ENCODE measurements at places on chromosomes 6 and 20. TPM values are rescaled to one million over a fixed set of nuclear protein-coding genes. Genes with fewer than 3 reads are reported as not detected.

The PAK5 gene
- total RNA-seq: 1.6 TPM

The HECA gene
- total RNA-seq: 12.7 TPM

The PACSIN1 gene
- 0.41 TPM for total RNA-seq

DNA sequence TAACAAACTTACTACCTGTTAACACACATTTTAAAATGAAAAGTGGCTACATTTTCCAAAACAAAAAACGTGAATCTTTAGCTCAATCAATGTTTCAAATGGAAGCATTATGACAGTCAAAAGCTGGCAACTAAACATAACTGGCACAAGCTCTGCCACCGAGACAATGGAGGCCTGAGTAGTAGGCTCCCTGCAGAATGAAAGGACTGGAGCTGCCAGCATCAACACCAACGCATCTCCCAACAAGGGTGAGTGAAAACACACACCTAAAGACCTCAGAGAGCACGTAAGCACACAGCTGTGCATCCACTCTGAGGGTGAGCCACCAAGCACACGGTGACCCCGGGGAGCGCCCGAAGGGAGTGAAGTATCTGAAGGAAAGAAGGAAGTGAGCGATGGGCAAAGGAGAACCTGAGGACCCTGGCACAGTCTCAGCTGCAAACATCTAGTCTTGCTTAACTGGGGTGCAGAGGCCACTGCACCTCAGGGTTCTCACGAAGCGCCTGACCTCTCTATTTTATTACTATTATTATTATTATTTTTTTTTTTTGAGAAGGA, 1.6 kb upstream of the ADRM1 start:
- H3K4me3 ChIP-seq: no peak overlapping the region
- no peaks in the 10 kb centered on the region for H3K27me3 ChIP-seq
- no peak overlapping the region for H3K27ac ChIP-seq
- no peaks in the 10 kb centered on the region for H3K36me3 ChIP-seq
- peaks cover 7% of the 10 kb centered on the region for H3K4me1 ChIP-seq
- no peak for DNase-seq

DNA sequence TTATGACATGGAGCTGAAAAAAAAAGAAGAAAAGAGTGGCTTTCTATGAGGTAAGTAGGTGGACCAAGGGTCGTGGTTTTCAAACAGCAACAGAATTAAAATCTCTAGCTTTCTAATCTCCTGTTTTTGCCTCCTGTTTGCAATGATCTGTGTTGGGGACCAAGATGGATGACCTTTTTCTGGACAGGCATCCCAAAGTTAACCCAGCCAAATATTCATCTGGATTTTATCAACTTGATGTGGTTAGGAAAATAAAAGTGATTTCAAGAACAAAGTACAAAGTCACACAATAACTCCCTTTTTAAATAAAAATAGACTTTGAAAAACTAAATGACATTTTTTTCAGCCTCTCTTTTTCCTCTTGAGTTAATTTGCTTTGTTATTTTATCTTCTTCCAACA, 282.1 kb upstream of the PRDM1 start:
- no peak overlapping the region for H3K4me3 ChIP-seq
- no peaks in the 10 kb centered on the region for H3K4me1 ChIP-seq

GRCh38 chr6:94278146-94278545, 858.8 kb upstream of the EPHA7 start:
- H3K36me3 ChIP-seq: peaks cover 3% of the 10 kb centered on the region
- DNase-seq: peak; percentile 55
- peaks cover 56% of the 10 kb centered on the region for H3K4me1 ChIP-seq
- no peak overlapping the region for H3K4me3 ChIP-seq
- H3K27ac ChIP-seq: peak overlapping the region; percentile 18

DNA sequence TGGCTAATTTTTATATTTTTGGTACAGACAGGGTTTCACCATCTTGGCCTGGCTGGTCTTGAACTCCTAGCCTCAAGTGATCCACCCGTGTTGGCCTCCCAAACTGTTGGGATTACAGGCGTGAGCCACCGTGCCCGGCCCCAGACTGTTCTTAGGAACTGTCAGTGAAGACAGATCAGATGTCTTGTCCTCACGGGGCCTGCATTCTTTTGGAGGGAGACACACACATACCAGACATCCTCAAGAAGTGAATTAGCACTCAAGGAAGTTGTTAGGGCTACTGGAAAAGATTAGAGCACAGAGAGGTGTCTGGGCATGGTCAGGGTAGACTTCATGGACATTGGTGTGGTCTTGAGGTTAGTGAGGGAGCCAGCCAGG, 10.3 kb upstream of the LPIN3 start:
- no peak overlapping the region for H3K4me3 ChIP-seq
- no peaks in the 10 kb centered on the region for H3K36me3 ChIP-seq
- DNase-seq: no peak
- H3K4me1 ChIP-seq: no peaks in the 10 kb centered on the region
- no peak overlapping the region for H3K27ac ChIP-seq
- H3K27me3 ChIP-seq: no peaks in the 10 kb centered on the region

DNA sequence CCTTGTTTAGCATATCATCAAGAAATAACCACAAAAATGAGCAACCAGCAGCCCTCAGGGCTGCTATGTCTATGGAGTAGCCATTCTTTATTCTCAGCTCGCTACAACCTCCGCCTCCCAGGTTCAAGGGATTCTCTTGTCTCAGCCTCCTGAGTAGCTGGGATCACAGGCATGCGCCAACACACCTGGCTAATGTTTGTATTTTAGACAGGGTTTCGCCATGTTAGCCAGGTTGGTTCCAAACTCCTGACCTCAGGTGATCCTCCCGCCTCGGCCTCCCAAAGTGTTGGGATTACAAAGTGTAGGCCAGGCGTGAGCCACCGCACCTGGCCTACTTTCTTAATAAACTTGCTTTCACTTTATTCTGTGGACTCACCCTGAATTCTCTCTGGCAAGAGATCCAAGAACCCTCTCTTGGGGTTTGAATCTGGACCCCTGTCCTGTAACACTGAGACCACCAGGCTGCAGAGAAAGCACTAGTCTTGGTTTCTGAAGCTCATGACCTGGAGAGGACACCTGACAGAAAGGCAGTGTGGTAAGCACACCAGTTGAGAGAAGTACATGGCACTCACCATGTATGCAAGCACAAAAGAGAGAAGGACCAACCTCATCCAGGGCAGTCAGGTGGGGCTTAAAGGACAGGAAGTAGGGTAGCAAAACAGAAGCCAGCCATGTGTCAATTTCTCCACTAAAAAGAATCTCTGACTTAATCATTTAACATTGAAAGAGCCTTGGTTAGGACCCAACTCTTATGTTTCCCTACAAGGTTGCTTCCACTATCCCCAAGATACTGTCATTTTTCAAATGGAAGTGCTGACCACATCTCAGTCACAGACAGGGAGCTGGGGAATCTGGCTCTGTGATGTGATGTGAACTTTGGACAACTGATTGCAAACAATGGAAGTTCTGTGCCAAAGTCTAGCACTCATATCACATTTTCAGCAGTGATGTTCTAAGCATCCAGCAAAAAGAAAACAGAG, 97.4 kb upstream of the DST start:
- no peaks in the 10 kb centered on the region for H3K36me3 ChIP-seq
- H3K4me3 ChIP-seq: no peak overlapping the region
- peaks cover 43% of the 10 kb centered on the region for H3K4me1 ChIP-seq

- H3K4me1 ChIP-seq: no peaks in the 10 kb centered on the region
- H3K27me3 ChIP-seq: no peaks in the 10 kb centered on the region
- no peak overlapping the region for H3K27ac ChIP-seq
Measured at GRCh38 chr20:20568604-20569205, 143.7 kb downstream of the RALGAPA2 start.

DNA sequence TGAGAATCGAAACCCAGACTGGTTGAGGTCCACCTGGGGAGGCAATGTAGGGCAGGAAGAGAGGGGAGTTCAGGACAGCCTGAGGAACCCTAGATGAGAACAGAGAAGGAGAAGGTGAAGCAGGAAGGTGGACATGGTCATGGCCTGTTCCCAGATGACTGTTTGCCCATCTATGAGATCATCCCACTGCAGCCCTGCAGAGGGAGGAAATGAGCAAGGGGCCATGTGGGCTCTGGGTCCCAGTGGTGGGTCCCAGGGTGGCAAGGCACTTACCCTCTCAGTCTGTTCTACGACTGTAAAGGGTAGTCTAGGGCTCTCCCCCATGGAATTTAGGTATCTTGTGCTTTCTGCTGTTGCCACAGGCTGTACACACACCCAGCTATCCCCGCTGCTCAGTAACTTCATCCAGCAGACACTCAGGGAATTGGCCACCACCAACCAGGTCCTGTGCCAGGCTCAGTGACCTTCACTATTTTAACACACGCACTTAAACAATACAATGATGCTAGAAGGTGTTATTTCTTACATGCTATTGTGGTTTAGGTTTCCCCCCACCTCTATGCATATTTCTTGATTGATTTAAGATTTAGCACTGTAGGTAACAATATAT, 89.8 kb downstream of the TOX2 start:
- H3K4me1 ChIP-seq: no peaks in the 10 kb centered on the region
- no peak overlapping the region for H3K4me3 ChIP-seq
- no peak for DNase-seq
- H3K27me3 ChIP-seq: no peaks in the 10 kb centered on the region

DNA sequence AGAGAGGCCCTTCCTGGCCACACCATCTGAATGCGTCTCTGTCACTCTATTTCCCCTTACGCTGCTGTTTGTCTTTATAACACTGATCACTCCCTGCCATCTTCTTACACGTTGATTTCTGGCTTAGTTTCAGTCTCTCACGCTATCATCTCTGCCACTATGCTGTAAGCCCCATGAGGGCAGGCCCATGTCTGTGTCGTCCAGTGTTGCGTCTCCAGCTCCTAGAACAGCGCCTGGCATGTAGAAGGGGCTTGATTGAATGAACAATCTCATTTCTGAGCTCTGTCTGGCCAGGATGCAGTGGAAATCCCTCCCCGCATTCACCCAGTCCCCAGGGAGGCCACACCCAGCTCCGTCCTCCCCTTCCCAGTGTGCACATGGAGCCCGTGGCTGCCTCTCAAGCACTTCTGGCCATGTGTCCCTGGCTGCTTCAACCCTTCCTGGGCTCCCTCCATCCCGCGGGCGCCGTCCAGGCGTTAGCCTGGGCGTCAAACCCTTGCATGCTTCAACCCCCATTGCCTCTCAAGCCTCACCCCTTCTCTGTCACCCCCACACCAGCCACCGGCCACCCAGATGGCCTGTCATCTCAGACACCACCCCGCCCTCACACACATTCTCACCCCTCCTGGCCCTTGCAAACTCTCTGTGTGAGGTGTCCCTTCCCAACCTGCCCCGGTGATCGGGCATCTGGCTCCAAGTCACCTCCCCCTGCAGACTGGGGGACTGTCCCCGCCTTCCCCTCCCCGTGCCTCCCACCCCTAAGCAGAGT, 71.1 kb downstream of the SRC start:
- no peak for DNase-seq
- H3K27me3 ChIP-seq: peaks cover 14% of the 10 kb centered on the region
- peaks cover 67% of the 10 kb centered on the region for H3K4me1 ChIP-seq
- no peaks in the 10 kb centered on the region for H3K36me3 ChIP-seq

DNA sequence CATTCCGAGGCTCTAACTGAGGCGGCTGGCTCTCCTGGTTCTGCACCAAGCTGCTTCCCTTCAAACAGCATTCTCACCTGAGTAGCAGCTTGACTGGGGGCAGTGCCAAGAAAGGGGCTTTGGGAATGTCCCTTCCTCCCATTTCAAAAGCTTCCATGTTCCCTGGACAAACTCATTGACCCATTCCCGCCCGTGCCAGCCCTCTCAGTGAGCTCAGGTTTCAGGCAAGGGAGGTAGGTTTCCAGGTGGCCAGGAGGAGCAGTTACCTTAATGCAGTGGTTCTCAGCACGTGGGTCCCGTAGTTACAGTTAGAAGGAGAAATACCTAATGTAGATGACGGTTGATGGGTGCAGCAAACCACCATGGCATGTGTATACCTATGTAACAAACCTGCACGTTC, 135.2 kb downstream of the ELOVL4 start:
- no peaks in the 10 kb centered on the region for H3K36me3 ChIP-seq
- DNase-seq: no peak
- no peak overlapping the region for H3K4me3 ChIP-seq
- no peak overlapping the region for H3K27ac ChIP-seq
- peaks cover 59% of the 10 kb centered on the region for H3K4me1 ChIP-seq
- H3K27me3 ChIP-seq: no peaks in the 10 kb centered on the region

GRCh38 chr20:16462711-16463110, 110.5 kb downstream of the KIF16B start:
- no peak overlapping the region for H3K4me3 ChIP-seq
- peaks cover 3% of the 10 kb centered on the region for H3K36me3 ChIP-seq
- H3K4me1 ChIP-seq: no peaks in the 10 kb centered on the region

- H3K27ac ChIP-seq: no peak overlapping the region
- H3K27me3 ChIP-seq: no peaks in the 10 kb centered on the region
- no peaks in the 10 kb centered on the region for H3K36me3 ChIP-seq
- peak; percentile 84 for DNase-seq
- H3K4me3 ChIP-seq: peak overlapping the region; percentile 7
- H3K4me1 ChIP-seq: peaks cover 71% of the 10 kb centered on the region
Measured at GRCh38 chr6:25315194-25316177, 36.3 kb downstream of the CARMIL1 start.

DNA sequence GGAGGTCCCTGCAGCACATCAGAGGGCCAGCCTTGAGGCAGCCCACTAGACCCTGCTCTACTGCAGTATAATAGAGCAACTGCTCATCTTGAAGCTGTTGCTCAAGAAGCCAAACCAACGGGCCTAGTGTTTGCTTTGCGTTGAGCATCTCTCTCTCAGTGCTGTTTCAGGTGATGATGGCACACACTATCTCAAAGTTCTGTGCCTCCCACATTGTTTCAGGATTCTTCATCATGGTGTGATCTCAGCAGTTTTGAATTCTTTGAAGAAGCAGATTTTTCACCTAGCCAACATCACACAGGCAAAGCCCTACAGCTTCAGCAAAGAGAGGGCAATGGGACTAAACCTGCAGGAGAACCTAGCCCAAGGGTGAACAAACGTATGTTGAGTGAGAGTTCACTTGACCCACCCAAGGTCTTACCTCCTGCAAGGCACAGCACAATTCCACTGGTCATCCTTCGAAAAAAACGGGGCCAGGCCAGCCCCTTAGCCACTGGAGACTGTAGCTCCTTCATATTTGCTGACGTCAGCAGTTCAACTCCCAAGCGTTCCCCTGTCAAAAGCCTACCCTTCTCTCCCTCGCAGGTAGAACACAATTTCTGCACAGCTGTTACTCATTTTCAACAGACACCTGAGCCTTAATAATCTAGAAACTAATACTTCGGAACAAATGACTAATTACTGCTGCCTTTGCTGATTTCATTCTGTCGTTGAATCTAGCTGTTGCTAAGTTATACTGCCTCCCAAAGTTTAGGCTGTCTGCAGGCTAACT, 15.8 kb downstream of the MYB start:
- DNase-seq: no peak
- H3K36me3 ChIP-seq: peaks cover 12% of the 10 kb centered on the region
- no peaks in the 10 kb centered on the region for H3K27me3 ChIP-seq
- no peaks in the 10 kb centered on the region for H3K4me1 ChIP-seq
- no peak overlapping the region for H3K4me3 ChIP-seq

- H3K27me3 ChIP-seq: no peaks in the 10 kb centered on the region
- no peaks in the 10 kb centered on the region for H3K4me1 ChIP-seq
- no peak for DNase-seq
- H3K4me3 ChIP-seq: no peak overlapping the region
- H3K36me3 ChIP-seq: no peaks in the 10 kb centered on the region
- no peak overlapping the region for H3K27ac ChIP-seq
Measured at GRCh38 chr6:71810880-71811279, 75.5 kb upstream of the RIMS1 start.
